ENCODE measurements at places on chromosomes 12 and 14.

DNA sequence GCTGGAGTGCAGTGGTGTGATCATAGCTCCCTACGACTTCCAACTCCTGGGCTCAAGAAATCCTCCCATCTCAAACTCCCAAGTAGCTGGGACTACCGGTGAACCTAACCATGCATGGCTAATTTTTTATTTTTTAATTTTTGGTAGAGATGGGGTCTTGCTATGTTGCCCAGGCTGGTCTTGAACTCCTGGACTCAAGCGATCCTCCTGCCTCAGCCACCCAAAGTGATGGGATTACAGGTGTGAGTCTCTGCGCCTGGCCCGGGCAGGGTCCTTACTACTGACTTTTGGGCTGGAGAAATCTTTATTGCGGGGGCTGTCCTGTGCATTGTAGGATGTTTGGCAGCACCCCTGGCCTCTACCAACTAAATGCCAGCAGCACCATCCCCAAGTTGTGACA, 44.4 kb upstream of the MED13L start:
- no peak for DNase-seq

DNA sequence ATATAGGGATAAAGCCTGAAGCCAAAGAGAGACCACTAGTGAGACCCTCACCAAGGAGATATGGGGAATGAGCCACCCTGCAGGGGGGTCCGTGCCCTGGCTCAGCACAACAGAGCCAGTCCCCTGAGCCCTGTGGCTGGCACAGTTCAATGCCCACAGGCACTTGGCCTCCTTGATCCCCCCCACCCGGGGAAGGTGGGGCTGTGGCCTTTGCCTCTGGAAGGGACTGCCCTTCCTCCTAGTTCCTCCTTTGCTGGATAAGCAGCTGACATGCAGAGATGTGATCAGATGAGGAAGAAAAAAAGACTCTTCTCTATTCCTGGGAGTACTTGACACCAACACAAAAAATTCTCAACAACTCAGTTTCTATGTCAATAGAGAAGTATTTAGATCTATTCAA, 19.9 kb downstream of the TTC7B start:
- no peak for DNase-seq

DNA sequence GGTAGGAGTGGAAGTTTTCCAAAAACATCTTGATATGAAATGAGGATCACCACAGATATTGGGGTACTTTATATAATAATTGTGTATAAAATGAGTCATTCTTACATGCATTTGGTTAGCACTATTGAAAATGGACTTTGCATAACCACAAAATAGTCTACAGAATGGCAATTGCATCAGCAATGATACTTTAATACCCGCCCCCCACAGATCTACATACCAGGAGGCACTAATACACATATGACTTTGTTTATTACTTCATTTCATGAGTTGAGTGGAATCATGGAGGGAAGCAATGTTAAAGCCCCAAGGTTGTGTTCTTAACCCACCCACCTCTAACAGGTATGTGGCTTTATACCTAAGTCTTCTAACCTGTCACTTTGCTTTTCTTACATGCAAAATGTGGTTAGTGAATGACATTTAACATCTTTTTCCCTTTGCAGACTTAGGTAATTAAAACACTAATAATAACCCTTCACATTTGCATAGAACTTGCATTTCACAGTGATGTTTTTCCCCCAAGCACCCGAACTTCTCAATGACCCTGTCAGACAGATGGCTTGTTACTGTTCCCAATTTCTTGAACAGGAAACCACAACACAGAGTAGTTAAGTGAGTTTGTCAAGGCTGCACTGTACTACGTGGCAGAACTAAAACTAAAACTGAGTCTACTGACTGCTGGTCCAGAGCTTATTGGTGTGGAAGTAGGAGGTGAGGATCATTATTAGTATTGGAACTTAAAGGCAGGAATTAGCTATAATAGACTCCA, 101.9 kb downstream of the NPAS3 start:
- no peak for DNase-seq

- no peak for DNase-seq
These were observed 23.0 kb downstream of the MNAT1 start for GRCh38 chr14:60757567-60758002.

DNA sequence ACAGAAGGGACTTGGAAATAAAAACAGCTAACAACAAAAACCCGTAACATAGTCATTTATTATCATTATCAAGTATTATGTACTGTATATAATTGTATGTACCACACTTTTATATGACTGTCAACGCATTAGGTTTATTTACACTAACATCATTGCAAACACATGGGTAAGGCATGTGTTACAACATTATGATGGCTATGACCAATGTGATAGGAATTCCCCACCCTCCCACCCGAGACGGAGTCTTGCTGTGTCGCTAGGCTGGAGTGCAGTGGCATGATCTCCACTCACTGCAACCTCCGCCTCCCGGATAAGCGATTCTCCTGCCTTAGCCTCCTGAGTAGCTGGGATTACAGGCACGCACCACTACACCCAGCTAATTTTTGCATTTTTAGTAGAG, 82.6 kb downstream of the ERC1 start:
- no peak for DNase-seq

GRCh38 chr12:24997496-24997895, 48.6 kb upstream of the BCAT1 start:
- DNase-seq = no peak

DNA sequence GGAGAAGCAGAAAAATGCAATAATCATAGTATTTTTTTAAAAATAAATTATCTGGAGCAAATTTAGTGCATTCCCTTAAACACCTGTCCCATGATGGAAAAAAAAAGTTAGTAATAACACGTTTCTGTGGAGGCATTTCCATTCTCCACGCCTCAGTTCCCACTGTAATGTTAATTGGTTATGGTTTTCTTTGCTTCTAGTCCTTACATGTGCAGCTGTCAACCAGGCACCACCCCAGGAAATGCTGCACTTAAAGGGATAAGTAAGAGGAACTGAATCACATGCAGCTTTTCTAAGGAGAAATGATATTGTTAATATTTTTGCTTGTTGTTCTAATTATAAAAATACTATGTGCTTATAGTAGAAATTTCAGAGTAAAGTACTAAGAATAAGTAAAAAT, 240.3 kb downstream of the ZFP36L1 start:
- no peak for DNase-seq

DNA sequence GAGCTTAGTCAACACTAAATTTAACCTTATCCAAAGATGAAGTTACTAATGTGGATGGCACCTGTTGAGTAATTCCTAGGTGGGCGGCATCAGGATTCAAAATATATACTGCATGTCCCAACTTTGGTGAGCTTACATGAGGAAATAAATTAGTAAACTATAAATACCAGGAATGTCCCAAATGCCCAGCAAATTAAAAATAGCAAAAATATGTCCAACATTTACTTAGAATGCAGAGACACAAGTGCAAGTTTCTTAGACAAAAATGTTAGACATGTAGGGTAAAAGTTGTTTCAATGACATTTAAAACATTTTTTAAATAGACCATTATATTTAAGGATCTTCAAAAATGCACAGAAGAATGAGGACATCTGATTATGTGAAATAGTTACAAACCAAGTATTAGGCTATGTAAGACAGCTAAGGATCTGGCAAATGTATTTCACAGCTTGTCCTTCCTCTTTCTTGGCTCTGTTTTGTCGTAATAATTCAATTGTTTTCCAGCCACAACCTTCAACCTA, 115.9 kb downstream of the NAV3 start:
- DNase-seq = no peak

- DNase-seq = no peak
These were observed 100.8 kb downstream of the PPHLN1 start for GRCh38 chr12:42426746-42427145.

DNA sequence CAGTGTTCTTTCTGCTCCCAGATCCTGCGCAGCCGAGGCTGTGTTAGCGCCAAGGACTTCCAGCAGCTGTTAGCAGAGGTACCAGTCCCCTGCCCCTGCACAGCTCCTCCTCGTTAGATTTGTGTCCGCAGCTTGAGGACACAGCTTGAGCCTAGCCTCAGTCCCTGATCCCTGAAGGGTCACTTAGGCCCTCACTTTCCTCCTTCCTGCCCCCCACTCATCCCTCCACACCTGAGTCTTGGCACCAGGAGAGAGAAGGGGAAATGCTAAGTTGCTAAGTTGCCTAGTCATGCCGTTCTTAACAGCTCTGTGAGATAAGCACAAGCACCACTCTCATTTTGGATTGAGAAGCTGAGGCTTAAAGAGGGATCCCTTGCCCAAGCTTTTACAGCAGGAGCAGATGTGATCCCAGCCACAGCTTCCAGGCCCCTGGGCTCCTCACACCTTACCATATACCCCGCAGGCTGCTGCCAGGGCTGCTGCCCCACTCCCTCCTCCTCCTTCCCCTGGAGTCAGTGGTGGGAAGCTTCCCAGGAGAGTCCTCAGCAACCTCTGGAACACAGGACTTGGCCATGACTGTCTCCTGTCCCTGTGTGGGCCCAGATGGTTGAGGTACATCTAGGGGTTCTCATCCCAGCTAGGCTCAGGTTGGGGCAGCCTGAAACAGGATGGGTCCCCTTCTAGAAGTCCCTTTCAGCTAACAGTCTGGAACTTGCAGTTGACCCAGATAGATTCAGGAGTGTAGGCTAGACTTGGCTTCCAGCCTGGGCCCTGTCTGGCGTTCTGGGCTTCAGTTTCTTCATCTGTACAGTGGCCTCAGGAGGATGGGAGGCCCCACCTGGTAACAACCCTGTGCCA, 975 bp downstream of the OGFOD2 start:
- DNase-seq = no peak

DNA sequence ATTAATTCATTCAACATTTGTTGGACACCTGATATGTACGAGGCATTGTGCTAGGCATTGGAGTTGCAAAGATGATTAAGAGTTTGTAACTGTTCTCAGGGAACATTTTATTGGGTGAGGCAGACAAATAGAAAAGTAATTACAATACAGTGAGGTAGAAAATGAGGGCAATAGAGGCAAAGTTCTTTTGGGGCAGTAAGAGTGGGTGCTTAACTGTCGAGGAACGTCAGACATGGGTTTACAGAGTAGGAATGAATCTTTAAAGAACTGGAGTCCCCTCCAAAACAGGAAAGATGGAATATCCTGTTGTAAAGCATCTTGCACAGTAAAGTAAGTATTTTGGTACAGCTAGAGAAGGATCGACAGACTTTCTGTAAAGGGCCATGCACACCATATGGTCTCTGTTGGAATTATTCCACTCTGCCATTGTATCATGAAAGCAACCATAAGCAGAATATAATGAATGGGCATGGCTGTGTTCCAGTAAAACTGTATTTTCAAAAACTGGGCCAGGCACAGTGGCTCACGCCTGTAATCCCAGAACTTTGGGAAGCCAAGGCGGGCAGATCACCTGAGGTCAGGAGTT, 9.1 kb downstream of the CREBL2 start:
- DNase-seq = no peak

DNA sequence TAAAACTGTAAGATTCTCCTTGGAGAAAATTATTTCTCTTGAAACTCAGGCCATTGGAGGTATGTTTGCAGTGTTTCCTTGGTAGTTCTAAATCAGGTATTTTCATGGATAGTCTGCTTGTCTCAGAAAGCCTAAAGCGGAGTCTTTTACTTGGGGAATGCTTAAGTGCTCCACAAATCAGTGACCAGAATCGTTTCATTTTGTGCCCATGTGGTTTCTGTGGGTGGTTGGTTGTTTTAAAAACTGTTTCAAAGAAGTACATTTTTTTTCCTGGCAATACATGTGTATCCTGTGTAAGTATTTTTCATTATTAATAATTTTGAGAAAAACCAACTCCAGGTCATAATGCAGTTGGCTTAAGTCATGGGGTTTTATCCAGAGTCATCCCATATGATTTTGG, 33.6 kb downstream of the CCDC91 start:
- DNase-seq = no peak

DNA sequence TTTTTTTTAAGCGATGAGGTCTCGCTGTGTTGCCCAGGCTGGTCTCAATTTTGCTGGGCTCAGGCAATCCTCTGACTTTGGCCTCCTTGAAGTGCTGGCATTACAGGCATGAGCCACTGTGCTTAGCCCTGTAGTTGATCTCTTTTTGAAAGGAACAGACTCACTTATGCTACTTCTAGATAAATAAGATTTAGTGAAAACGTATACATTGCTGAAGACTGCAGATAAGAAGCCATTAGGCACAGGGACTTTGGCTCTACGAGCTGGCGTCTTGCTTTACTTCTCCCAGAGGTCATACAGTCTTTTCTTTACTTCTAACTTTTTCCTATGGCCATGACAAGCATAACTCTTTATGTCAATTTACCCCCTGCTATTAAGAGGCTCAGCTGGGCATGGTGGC, 9.4 kb downstream of the PTGR2 start:
- no peak for DNase-seq

DNA sequence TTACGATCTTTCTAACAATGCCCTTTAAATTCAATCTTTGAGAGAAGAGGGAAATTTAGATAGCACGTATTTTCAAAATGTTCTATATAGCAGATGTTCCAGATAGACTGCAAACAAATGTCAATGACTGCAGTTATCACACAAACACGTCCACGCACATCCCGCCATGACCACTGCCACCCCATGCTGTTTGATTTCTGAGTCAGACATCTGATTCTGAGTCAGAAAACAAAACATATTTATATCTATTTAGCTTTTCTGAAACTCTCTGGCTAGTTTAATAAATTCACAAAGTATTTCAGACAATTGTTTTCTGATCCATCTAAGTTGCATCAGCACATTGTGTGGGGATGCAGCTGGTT, 105.9 kb upstream of the BCAT1 start:
- peak; percentile 61 for DNase-seq

GRCh38 chr14:55136885-55137786, 8.1 kb downstream of the LGALS3 start:
- no peak for DNase-seq

- no peak for DNase-seq
These were observed 3.3 kb upstream of the KRT75 start for GRCh38 chr12:52437508-52437907.

- DNase-seq = no peak
These were observed 197.4 kb upstream of the GARIN6 start for GRCh38 chr12:99450036-99450630.

DNA sequence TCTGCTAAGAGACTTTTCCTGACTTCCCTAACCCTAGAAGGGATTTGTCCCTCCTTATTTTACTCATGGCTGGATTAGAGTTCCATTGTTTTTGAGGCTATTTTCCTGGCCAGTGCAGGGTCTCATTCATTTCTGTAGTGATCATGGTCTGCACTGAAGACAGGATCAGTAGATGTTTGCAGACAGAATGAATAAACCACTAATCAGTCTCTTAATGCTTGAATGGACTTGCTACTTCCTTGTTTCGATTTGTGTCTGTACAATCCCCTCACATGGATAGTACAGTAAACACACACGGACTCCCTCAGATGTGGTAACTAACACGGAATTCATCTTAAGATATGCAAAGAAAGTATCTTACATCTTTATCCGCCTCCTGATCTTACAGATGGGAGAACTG, 102.6 kb upstream of the PRB2 start:
- no peak for DNase-seq

All from thymus (tissue), 14 donors.